Activated CD4-positive, CD25-positive, alpha-beta regulatory T cell treated with anti-CD3 and anti-CD28 coated beads, Interleukin-2, amount 50 U/mL, for 16 hours (primary cell): ENCODE measurements at places on chromosomes 6 and 20.

DNA sequence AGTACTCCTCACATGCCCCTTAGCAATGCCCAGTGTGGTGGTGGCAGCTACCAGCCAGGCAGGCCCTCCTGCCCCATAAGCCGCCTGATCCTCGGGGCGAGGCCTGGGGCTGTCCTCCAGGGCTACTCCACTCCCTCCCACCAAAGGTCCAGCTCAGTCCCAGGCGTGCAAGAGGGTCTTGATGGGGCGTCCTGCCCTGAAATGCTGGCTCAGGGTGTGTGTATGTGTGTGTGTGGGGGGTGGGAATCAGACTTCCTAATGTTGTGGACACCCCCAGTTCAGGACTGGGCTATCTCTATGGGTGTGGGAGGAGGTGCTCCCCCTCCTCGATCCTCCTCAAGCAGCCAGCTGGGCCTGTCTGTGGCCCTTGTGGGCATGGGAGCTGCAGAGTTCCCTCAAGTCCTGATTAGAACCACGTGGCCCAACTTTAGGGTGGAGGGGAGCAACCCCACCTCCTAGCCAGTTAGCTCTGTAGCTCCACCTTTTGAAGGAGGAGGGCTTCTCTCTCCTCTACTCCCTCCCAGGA lies 7.5 kb downstream of the HSPA12B start:
- DNase-seq = no peak

DNA sequence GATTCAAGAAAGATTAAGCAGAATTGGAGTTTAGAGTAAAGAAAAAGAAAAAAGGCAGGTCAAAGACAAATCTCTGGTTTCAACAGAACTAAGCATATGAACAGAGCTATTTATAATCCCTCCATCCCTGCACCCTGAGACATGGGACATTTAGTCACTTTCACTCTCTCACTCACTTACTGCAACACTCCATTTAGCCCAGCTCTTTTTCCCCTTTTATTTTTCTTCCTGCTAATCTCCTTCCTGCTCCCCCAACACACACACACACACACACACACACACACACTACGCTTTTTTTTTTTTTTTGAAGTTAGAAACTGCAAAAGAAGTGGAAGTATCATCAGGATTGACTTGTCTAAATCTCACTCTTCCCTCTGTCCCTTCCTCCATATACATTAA lies 45.1 kb upstream of the TBC1D7 start:
- DNase-seq = no peak

DNA sequence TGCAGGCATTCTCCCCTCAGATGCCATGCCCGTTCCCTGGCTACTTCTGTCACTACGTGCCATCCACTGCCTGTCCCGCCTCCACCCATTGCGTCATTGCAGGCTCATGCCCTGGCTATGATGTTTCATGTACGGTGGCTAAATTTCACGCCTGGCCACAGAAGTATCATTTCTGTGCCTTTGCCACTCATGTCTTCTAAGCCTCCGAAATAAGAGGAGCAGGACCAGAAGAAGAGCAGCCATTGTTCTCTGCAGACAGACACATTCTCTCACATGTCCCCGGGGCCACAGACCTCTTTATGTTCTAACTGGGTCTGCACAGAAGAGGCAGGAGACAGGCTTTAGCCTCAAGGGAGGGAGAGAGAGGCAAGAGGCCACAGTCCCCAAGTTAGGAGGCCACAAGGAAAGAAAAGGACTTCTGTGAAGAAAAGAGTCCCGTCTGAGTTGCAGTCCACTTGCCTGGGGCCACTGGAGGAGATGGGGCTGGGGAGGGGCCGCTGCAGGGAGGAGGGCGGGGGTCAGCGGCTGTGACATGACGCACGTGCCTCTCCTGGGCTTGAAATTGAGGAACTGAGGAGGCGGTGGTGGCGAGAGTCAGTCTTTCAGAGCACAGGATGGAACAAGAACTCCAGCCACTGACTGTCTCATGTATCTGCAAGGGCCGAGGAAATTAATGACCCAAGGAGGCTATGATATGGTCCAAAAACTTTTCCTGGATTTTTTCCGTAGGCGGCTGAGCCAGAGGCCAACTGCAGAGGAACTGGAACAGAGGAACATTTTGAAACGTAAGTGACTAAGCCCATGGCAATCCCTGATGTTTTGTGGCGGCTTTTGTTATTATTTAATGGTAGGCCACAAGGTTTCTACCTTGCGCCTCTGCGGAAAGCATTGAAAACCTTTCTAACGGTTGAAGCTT lies 55.9 kb downstream of the TBC1D7 start:
- no peak for DNase-seq

DNA sequence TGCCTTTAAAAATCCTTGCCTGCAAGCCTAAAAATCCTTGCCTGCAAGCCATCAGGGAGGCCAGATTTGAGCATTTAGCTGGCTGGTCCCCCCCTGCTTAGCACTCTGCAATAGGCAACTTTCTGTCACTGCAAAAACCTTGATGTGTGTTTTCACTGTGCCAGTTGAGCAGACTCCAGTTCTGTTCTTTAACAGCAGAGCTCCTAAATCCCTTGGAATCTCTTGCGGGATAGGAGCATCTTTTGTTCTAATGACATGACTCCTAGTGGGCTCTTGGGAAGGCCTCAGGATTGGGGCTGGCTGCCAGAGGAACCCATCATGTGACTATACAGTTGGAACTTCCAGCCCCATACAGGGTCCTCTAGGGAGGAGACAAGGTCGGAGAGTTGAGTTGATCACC lies 50.4 kb downstream of the FAM184A start:
- no peak for DNase-seq

- no peak for DNase-seq
These were observed 314.8 kb upstream of the QKI start for GRCh38 chr6:163099621-163100171.

- DNase-seq = no peak
These were observed 50.1 kb downstream of the NFATC2 start for GRCh38 chr20:51492167-51493092.

GRCh38 chr6:163825033-163825432 lies 410.5 kb downstream of the QKI start:
- DNase-seq = no peak

GRCh38 chr6:39300739-39301138 lies 13.5 kb downstream of the KCNK17 start:
- no peak for DNase-seq

- no peak for DNase-seq
These were observed 608.2 kb downstream of the PRKN start for GRCh38 chr6:162119341-162119740.

DNA sequence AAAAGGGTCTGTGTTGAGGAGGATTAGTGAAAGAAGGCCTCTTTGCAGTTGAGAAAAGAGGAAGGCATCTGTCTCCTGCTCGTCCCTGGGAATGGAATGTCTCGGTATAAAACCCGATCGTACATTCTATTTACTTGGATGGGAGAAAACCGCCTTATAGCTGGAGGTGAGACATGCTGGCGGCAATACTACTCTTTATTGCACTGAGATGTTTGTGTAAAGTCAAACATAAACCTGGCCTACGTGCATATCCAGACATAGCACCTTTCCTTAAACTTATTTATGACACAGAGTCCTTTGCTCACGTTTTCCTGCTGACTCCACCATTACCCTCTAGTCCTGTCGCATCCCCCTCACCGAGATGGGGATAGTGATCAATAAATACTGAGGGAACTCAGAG lies 4.5 kb downstream of the TDP2 start:
- no peak for DNase-seq

- no peak for DNase-seq
These were observed 566.8 kb downstream of the TFAP2A start for GRCh38 chr6:9848094-9848493.

DNA sequence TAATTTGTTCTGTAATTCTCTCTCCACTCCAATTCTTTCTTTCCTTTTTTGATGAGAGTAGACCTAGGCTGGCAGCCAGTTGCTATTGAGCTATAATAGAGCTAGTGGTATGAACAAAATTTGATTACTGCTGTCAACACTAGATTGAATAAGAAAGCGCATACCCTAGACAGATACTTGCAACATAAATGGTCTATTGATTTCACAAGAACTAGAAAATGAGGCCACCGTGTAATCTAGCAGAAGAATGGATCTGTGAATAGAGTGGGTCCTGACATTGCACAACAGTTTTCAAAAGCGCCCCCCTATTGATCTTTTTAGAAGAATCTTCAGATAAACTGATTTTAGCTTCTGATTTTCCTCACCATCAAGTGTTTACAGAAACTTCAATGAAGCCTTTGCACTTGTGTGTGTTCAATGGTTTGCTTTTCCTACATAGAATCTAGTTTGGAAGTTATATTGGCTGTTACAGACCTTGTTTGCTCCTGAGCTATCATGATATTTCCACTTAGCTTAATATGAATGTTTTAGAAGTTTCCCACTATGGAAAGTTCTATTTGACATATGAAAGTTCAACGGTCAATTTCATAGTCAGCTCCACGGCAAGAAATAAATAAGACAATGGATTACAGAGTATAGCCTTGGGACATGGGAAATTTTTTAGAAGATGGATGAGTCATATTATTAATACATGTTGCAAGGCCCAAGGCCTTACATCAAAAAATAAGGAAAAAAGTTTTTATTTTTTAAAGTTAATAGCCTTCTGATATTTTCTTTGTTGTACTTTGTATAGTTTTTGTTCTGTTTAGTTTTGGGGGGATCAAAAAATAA lies 55.6 kb downstream of the UTRN start:
- DNase-seq = no peak

- DNase-seq = no peak
These were observed 58.3 kb upstream of the IYD start for GRCh38 chr6:150310539-150310938.

- DNase-seq = no peak
These were observed 13.1 kb upstream of the CST7 start for GRCh38 chr20:24935766-24936525.

GRCh38 chr6:169172946-169173345 lies 80.7 kb downstream of the THBS2 start:
- no peak for DNase-seq

GRCh38 chr20:48531505-48531904 lies 296.3 kb downstream of the PREX1 start:
- no peak for DNase-seq

GRCh38 chr6:4665489-4666417 lies 110.5 kb upstream of the CDYL start:
- DNase-seq = no peak

- DNase-seq = no peak
These were observed 45.7 kb upstream of the TRAF3IP2 start for GRCh38 chr6:111651185-111652034.

DNA sequence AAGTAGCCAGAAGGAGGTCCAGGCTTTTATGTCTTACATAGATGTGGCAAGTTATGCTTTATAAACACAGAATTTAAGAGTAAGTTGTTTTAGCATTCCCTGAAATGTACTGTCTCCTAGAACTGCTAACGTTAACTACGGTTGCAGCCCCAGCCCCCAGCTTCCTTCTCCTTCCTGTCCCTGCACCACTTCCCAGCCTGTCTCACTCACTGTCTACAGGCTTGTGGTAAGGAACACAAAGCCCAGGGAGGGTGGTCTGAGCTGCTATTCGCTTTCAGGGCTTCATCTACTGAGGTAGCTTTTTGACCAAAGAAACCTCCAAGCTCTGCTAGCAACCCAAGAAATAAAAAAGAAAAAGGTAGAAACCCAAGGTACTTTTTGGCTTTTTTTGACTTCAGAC lies 35.9 kb downstream of the PCSK2 start:
- DNase-seq = no peak

DNA sequence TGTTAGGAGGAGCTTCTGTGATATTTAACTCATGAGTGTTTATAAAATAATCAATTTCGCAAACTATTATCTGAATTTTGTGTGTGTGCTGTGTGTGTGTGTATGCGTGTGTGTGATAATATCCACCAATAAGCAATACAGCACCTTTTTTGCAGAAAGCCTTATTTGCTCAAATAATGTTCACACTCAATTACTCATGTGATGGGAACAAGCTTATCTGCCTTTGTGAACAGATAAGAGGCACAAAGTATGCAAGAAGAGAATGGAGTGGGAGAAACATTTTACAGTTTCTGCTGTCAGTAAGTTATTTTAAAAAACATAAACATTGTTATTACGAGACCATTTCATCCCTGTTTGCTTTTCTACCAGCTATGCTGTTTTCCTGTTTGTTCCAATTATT lies 36.7 kb upstream of the PTPRK start:
- no peak for DNase-seq

DNA sequence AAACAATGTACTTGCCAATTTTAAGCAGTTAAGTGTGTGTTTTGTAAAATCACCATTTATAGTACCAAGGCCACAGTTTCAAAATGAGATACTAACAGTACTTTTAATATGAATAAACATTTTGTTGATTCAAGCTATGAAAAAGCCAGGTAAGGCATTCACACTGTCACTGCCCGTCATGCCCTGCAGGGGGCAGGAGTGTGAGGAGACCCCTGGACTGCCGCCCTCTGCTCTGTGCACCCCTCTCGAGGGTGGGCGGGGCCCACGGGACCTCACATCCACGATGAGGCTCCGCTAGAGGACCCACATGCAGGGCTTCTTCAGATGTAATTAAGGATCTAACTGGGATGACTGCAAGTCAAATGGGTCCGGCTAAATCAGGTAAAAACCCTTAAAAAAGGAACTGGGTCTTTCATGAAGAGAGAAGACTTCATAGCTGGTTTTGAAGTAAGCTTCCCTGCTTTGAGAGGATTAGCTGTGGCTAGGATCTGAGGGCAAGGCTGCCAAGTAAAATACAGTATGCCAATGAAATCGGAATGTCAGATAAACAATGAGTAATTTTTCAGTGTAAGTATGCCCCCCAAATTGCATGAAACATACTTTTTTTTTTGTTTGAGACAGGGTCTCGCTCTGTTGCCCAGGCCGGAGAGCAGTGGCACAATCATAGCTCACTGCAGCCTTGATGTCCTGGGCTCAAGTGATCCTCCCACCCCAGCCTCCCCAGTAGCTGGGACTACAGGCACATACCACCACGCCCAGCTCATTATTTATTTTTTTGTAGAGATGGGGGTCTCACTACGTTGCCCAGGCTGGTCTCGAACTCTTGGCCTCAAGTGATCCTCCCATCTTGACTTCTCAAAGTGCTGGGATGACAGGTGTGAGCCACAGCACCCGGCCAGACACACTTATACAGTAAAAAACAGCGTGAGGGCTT lies 18.7 kb downstream of the DIDO1 start:
- DNase-seq = no peak

GRCh38 chr6:148169706-148170105 lies 172.9 kb upstream of the SASH1 start:
- no peak for DNase-seq

DNA sequence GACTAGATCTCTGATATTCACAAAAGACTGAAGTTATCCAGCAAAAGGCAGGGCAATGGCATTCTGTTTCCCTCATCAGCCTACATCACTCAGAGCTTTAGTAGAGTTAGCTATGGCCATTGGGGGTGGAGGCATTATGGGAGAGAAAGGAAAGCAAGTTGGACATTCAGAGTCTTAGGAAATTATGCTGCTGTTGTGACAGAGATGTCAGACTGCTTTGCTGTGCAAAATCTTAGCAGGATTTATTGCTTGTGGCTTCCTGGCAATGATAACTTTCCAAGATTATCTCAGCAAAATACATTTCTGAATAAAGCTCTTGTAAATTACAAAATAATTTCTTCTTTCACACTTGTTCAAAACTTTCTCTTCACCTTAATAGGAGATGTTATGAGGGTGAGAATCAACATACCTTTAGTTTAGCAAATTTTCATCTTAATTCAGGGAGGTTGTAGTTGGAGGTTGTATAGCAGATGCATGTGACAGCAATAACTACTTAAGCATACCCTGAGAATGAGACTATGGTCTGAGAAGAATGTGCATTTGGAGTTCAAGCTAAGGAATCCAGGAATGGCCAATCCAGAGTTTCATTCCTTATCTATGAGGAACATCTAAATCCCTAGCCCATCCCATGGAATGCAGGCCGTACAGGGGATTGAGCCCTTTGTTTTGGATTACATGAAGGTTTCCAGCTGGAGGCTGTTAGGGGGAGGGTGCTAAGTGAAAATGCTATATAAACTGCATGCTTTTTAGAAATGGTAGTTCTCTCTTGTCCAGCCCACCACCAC lies 179.8 kb downstream of the HAO1 start:
- no peak for DNase-seq

GRCh38 chr6:15252195-15252594 lies 6.3 kb downstream of the JARID2 start:
- no peak for DNase-seq
